ENCODE measurements at places on chromosomes 2 and 18. TPM values are rescaled to one million over a fixed set of nuclear protein-coding genes. Genes with fewer than 3 reads are reported as not detected.

Gene CDKL4
- total RNA-seq: not detected

Gene TUBA3E
- total RNA-seq: 6.9 TPM

Gene MEP1B
- 0.04 TPM for total RNA-seq

Gene AP1S3
- total RNA-seq: 27.8 TPM

Gene STPG4
- total RNA-seq: not detected

Gene TMEM150A
- total RNA-seq: 17.2 TPM

Gene SP140
- not detected for total RNA-seq

Gene UBE2E3
- 82.8 TPM for total RNA-seq

Gene SATB2
- total RNA-seq: 2.7 TPM

Gene DPP4
- 0.69 TPM for total RNA-seq

Gene BOK
- 28.3 TPM for total RNA-seq

Gene GPATCH11
- total RNA-seq: 9.4 TPM

Gene CD8B2
- total RNA-seq: not detected

Gene HS1BP3
- 43.2 TPM for total RNA-seq

Gene EMX1
- not detected for total RNA-seq

Gene CD207
- not detected for total RNA-seq

Gene GRB14
- total RNA-seq: 5.1 TPM

Gene AKAIN1
- not detected for total RNA-seq

Gene CDH7
- not detected for total RNA-seq

Gene UGT1A10
- total RNA-seq: 0.11 TPM

Gene CYTIP
- total RNA-seq: 0.08 TPM

Gene GALM
- 13.5 TPM for total RNA-seq

Gene CD8A
- total RNA-seq: 0.18 TPM

Gene MAP3K19
- not detected for total RNA-seq

Gene IMPA2
- 80.3 TPM for total RNA-seq

Gene CCDC102B
- total RNA-seq: 0.38 TPM

Gene SIX3
- total RNA-seq: 4.1 TPM

Gene RAMP1
- total RNA-seq: not detected

Gene CD226
- 0.11 TPM for total RNA-seq

Gene DOK6
- total RNA-seq: not detected

Gene SKOR2
- not detected for total RNA-seq

Gene CDH19
- total RNA-seq: 0.72 TPM
